ENCODE measurements at places on chromosomes 7 and 10. TPM values are rescaled to one million over a fixed set of nuclear protein-coding genes. Genes with fewer than 3 reads are reported as not detected.

The BNIP3 gene
- 123 TPM for total RNA-seq

The C7orf57 gene
- not detected for total RNA-seq

The TUBB8 gene
- 0.29 TPM for total RNA-seq

The VWC2 gene
- not detected for total RNA-seq

The DNMBP gene
- 17.2 TPM for total RNA-seq

The SMARCD3 gene
- 8.1 TPM for total RNA-seq

The EXOC4 gene
- total RNA-seq: 41.3 TPM

The CLRN3 gene
- not detected for total RNA-seq

The ARHGEF5 gene
- total RNA-seq: 34.5 TPM

The CYP3A4 gene
- total RNA-seq: not detected

The ALOX5 gene
- total RNA-seq: 1.7 TPM

The PSMA2 gene
- total RNA-seq: 135 TPM

The CYP3A5 gene
- total RNA-seq: 0.75 TPM

The USP54 gene
- total RNA-seq: 17.2 TPM

The MYH16 gene
- 1.4 TPM for total RNA-seq

The OR9A2 gene
- total RNA-seq: not detected

The PTN gene
- 21.5 TPM for total RNA-seq
